ENCODE measurements at places on chromosomes 6 and 20.
A peak's percentile ranks its signal among the peaks of the same experiment; 100 is the strongest.

DNA sequence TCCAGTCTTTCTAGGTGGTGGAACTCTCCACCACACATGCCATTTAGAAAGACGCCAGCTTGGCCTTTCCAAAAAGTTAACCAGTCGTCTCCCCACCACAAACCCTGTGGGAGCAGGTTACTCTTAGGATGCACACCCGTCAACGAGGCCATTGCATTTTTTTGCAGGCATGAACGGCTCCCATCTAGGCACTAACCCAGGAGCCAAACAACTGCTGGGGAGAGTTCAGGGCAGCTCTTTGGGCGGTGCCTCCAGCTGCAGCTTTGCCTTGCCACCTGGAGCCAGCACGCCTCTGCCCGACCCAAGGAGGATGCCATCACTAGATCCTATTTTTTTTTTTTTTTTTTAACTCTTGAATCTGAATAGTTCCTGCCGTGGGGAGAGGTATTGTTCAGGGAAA, 39.9 kb downstream of the TBC1D7 start:
- peaks cover 11% of the 10 kb centered on the region for H3K36me3 ChIP-seq
- no peaks in the 10 kb centered on the region for H3K4me1 ChIP-seq
- H3K27me3 ChIP-seq: no peaks in the 10 kb centered on the region
- no peak overlapping the region for H3K4me3 ChIP-seq

- no peaks in the 10 kb centered on the region for H3K27me3 ChIP-seq
- DNase-seq: no peak
- no peaks in the 10 kb centered on the region for H3K36me3 ChIP-seq
- H3K27ac ChIP-seq: no peak overlapping the region
- H3K4me3 ChIP-seq: no peak overlapping the region
These were observed 157.5 kb upstream of the PMEPA1 start for GRCh38 chr20:57867181-57867803.

GRCh38 chr20:25605148-25605547, 18.7 kb downstream of the NANP start:
- no peak overlapping the region for H3K27ac ChIP-seq
- H3K4me1 ChIP-seq: peaks cover 4% of the 10 kb centered on the region
- no peaks in the 10 kb centered on the region for H3K27me3 ChIP-seq
- DNase-seq: no peak
- no peak overlapping the region for H3K4me3 ChIP-seq

GRCh38 chr6:167917551-167918154, 79.8 kb upstream of the KIF25 start:
- no peak for DNase-seq
- H3K36me3 ChIP-seq: peaks cover 95% of the 10 kb centered on the region
- no peak overlapping the region for H3K27ac ChIP-seq
- no peaks in the 10 kb centered on the region for H3K4me1 ChIP-seq

DNA sequence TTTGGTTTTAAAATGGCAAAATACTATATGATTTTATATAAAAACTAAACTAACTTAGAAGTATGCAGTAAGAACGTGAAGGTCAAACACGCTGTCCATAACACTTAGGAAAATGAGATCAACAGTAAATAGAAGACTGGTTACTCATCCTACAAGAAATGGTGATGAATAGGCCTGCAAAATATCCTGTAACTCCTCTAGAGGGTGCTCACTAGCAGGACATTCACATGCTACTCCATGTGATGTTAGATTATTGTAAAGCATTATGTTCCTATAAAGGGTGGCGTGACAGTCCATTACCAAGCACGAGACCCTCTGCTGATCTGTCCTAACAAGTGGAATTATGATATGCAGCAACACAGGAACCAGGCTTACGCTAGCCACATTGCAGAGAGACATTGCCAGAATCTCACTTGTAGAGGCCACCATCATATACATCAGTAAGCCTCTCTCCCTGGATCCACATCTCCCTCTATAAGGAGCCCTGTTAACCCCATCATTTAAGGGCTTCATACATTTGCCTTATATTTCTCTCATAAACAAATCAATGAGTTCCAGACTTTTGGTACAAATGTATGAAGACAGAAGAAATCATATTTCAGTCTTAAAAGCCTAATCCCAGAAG, 18.0 kb upstream of the DEFB129 start:
- no peak overlapping the region for H3K27ac ChIP-seq
- DNase-seq: peak; percentile 41

GRCh38 chr6:142378138-142378875, 76.5 kb downstream of the ADGRG6 start:
- peak overlapping the region; percentile 99 for H3K27ac ChIP-seq
- no peak for DNase-seq
- H3K4me1 ChIP-seq: peaks cover 27% of the 10 kb centered on the region
- H3K36me3 ChIP-seq: peaks cover 11% of the 10 kb centered on the region
- no peaks in the 10 kb centered on the region for H3K27me3 ChIP-seq
- no peak overlapping the region for H3K4me3 ChIP-seq

DNA sequence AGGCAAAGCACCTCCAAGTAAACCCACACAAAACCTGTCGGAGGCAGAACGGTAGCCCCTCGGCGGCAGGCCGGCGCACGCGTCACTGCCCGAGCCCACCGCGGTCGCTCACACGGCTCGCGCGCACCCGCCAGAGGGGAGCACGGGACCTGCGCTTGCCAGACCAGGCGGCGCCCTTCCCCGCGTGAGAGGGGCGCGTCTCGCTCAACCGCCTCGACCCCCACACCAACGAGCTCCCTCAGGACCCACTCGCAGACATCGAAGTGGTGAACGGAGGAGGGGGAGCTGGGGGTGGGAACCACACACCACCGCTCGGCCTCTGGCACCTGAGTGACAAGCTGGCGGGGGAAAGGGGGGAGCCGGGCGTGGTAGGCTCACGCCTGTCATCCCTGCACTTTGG, 1513.4 kb upstream of the DEFB115 start:
- no peak overlapping the region for H3K27ac ChIP-seq
- no peak overlapping the region for H3K4me3 ChIP-seq
- no peak for DNase-seq
- H3K27me3 ChIP-seq: no peaks in the 10 kb centered on the region

GRCh38 chr6:29872791-29873190, 45.2 kb downstream of the HLA-G start:
- no peak for DNase-seq
- H3K27me3 ChIP-seq: no peaks in the 10 kb centered on the region
- H3K4me1 ChIP-seq: no peaks in the 10 kb centered on the region
- H3K27ac ChIP-seq: no peak overlapping the region

GRCh38 chr20:62977613-62978560, 25.4 kb downstream of the SLC17A9 start:
- no peak overlapping the region for H3K27ac ChIP-seq
- H3K27me3 ChIP-seq: peaks cover 77% of the 10 kb centered on the region
- H3K4me3 ChIP-seq: no peak overlapping the region
- no peaks in the 10 kb centered on the region for H3K36me3 ChIP-seq
- peak; percentile 61 for DNase-seq
- H3K4me1 ChIP-seq: no peaks in the 10 kb centered on the region

- H3K27ac ChIP-seq: no peak overlapping the region
- no peak overlapping the region for H3K4me3 ChIP-seq
- no peak for DNase-seq
- peaks cover 29% of the 10 kb centered on the region for H3K27me3 ChIP-seq
- H3K36me3 ChIP-seq: no peaks in the 10 kb centered on the region
These were observed 28.3 kb downstream of the UST start for GRCh38 chr6:148775161-148775560.

GRCh38 chr20:10596710-10597121, 77.1 kb downstream of the JAG1 start:
- no peaks in the 10 kb centered on the region for H3K27me3 ChIP-seq
- no peak overlapping the region for H3K4me3 ChIP-seq
- H3K27ac ChIP-seq: peak overlapping the region; percentile 77
- DNase-seq: no peak
- H3K36me3 ChIP-seq: peaks cover 8% of the 10 kb centered on the region

DNA sequence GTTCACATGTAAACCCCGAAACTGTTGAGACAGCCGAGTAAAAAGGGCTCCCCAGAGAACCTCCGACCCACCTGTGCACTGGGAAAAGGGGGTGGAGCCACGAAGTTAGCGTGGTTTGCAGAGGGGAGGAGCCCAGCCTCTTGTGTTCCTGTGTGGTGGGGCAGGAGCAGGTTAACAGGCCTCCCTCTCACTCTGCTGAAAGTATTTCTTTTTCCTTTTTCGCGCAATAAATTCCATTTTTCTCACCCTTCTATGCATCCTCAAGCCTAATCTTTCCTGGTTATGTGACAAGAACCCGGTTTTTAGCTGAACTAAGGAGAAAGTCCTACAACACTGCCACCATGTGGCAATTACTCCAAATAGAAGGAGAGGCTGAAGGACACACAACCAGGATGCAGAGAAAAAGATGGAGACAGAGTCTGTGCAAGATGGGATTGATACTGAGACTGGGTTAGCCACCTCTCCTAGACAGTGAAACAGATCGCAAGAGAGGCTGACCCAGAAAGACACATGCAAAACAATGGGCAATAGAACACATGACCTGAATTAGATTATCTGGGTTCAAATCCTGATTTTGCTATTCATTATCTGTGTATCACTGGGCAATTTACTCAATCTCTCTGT, 168.7 kb upstream of the PRSS16 start:
- DNase-seq: peak; percentile 52
- no peak overlapping the region for H3K27ac ChIP-seq
- H3K36me3 ChIP-seq: no peaks in the 10 kb centered on the region
- H3K4me3 ChIP-seq: peak overlapping the region; percentile 52

DNA sequence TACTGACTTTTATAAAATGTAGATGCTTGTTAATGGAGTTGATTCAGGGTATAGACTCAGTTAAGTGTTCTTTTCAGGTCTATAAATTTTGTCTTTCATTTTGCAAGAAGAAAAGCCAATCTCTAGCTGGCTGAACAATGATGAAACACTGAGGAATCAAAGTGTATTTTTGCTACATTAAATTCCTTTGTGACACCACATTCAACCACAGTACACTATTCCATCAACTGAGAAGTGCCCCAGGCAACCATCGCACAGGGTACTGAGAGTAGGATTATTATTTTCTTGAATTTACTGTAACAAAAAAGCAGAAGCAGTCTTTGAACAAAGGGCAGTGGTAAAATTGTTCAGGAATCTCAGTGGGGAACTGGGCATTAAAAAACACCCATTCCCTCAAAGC, 83.6 kb downstream of the PREP start:
- no peaks in the 10 kb centered on the region for H3K27me3 ChIP-seq
- peaks cover 16% of the 10 kb centered on the region for H3K4me1 ChIP-seq
- H3K36me3 ChIP-seq: peaks cover 52% of the 10 kb centered on the region
- DNase-seq: no peak

GRCh38 chr6:106370639-106371038, 10.1 kb downstream of the CRYBG1 start:
- H3K27me3 ChIP-seq: no peaks in the 10 kb centered on the region
- no peaks in the 10 kb centered on the region for H3K36me3 ChIP-seq
- H3K4me1 ChIP-seq: no peaks in the 10 kb centered on the region
- H3K27ac ChIP-seq: no peak overlapping the region
- H3K4me3 ChIP-seq: no peak overlapping the region
- no peak for DNase-seq

DNA sequence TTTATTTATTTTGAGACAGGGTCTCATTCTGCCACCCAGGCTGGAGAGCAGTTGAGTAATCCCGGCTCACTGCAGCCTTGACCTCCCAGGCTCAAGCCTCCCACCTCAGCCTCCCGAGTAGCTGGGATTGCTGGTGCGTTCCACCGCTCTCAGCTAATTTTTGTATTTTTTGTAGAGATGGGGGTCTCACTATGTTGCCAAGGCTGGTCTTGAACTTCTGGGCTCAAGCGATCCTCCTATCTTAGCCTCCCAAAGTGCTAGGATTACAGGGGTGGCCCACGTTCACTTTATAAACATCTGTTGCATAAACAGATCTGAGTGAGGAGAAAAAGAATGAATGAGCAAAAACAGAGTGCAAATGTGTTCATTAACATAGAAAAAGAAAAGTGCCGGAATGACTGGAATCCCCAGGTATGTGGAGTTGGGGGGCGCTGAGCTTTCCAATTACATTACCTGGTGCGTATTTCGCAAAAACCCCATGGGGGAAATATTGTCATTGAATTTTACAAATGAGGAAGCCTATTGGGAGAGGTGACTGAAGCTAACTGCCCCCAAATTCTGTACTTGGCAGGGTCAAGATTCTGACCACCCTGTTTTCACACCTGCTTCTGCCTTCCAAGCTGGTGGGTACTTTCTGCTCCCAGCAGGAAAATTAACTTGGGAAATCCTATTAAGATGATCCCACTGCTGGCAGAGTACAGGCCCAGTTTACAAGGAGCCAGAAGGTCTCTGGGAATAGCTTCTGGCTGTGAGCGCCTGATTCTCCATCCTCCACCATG, 207.7 kb upstream of the JARID2 start:
- no peak overlapping the region for H3K4me3 ChIP-seq
- peaks cover 14% of the 10 kb centered on the region for H3K4me1 ChIP-seq
- no peaks in the 10 kb centered on the region for H3K27me3 ChIP-seq
- H3K27ac ChIP-seq: no peak overlapping the region
- H3K36me3 ChIP-seq: no peaks in the 10 kb centered on the region

- no peak overlapping the region for H3K27ac ChIP-seq
- no peaks in the 10 kb centered on the region for H3K4me1 ChIP-seq
- no peaks in the 10 kb centered on the region for H3K27me3 ChIP-seq
- DNase-seq: no peak
- no peak overlapping the region for H3K4me3 ChIP-seq
- no peaks in the 10 kb centered on the region for H3K36me3 ChIP-seq
These were observed 179.3 kb upstream of the RIMS1 start for GRCh38 chr6:71707059-71707458.

- no peak for DNase-seq
- no peak overlapping the region for H3K4me3 ChIP-seq
- H3K36me3 ChIP-seq: no peaks in the 10 kb centered on the region
- no peak overlapping the region for H3K27ac ChIP-seq
These were observed 42.3 kb downstream of the SLC22A23 start for GRCh38 chr6:3414327-3415081.

Measured in SK-N-SH (cell line).